ENCODE measurements at places on chromosomes 16 and 17. TPM values are rescaled to one million over a fixed set of nuclear protein-coding genes. Genes with fewer than 3 reads are reported as not detected.

GRCh38 chr16:51151435-51151960 lies 428 bp upstream of the SALL1 start:
- DNase-seq, result no peak

The PYY gene
- total RNA-seq, result not detected

GRCh38 chr16:5850632-5851392 lies 753.2 kb upstream of the EEF2KMT start:
- no peak for DNase-seq

DNA sequence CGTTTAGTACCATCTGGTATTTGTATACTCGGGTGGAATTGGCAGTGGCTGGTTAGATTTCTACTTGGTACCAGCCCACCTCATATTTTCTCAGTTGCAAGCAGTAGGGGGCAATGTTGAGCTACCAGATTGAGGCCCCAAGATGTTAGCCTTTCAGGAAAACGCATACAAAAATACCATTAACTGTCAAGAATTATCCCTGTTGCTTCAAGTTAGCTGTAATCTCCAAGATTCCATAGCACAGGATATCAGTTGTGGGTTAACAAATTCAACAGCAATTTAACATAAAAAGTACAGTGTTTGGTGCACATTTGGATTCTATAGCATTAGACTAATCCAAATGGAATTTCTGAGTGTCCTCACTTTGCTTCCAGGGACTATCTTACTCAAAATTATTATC lies 188.2 kb downstream of the FTO start:
- peak; percentile 46 for DNase-seq

GRCh38 chr17:31415004-31415454 lies 23.6 kb downstream of the RAB11FIP4 start:
- no peak for DNase-seq

DNA sequence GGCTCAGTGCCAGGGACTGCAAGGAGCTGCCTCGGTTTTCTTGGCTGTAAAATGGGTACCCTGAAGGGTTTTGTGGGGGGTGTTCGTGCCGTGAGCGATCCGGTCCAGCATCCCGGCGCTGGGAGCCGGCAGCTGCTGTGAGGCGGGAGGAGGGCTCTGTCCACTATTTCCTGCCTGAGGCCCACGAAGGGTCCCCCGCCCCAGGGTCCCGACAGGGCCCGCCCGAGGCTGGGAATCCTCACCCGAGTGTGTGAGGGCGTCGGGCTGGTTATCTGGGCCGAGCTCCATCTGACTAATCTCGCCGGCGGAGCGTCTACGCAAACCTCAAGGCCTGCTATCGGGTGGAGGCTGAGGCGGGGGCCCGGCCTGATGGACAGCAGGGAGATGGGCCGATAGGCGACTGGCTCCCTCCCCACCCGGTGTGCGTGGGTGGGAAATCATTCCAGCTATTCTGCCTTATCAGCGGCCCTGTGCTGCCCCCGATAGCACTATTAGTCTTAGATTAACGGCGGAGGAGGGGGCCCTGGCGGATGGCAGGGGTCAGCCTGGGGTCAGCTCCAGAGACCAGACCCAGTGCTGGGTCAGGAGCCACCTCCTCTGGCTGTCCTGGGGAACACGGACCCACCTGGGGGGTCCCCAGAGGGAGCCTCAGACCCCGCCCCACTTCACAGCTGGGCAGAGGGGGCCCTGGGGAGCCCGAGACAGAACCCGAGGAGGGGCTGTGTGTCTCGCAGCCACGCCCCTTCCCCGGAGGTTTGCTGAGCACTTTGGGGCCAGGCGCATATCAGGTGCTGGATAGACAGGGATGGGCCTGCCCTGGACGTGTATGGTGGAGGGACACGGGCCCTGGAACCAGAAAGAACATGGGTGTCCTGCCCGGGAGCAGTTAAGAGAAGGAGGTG lies 44.7 kb downstream of the ZFPM1 start:
- no peak for DNase-seq

GRCh38 chr16:63461248-63461841 lies 1425.1 kb upstream of the CDH8 start:
- peak; percentile 42 for DNase-seq
